PC-9 (cell line): ENCODE measurements at places on chromosomes 13 and 19. TPM values are rescaled to one million over a fixed set of nuclear protein-coding genes. Genes with fewer than 3 reads are reported as not detected.

Gene SUPT5H
- 99.7 and 118 TPM in 2 replicates for total RNA-seq

Gene CYP2S1
- total RNA-seq = 6.8 and 14.9 TPM in 2 replicates

Gene CYP4F8
- not detected in 2 replicates for total RNA-seq

Gene ZNF850
- total RNA-seq = 4.0 and 6.0 TPM in 2 replicates

Gene HNRNPM
- 220 and 239 TPM in 2 replicates for total RNA-seq

Gene WTIP
- 0.50 and 0.63 TPM in 2 replicates for total RNA-seq

Gene SNRNP70
- total RNA-seq = 151 and 199 TPM in 2 replicates

Gene TTYH1
- 1.6 and 2.4 TPM in 2 replicates for total RNA-seq

Gene CD22
- 28.1 and 29.8 TPM in 2 replicates for total RNA-seq

Gene EFNB2
- 13.4 and 17.5 TPM in 2 replicates for total RNA-seq

Gene SPINT2
- total RNA-seq = 1,019 and 1,161 TPM in 2 replicates

Gene SIGLECL1
- not detected in 2 replicates for total RNA-seq

Gene OR10H2
- total RNA-seq = not detected in 2 replicates

Gene RASAL3
- total RNA-seq = not detected in 2 replicates

Gene ZNF611
- 25.5 and 26.2 TPM in 2 replicates for total RNA-seq

Gene EHD2
- 25.6 and 36.6 TPM in 2 replicates for total RNA-seq

Gene COX7A1
- not detected in 2 replicates for total RNA-seq

Gene SLC5A5
- 0.18 TPM in 1 of 2 replicates, not detected in the other for total RNA-seq

Gene TMEM59L
- 0.65 and 2.5 TPM in 2 replicates for total RNA-seq

Gene CEACAM16
- not detected in 2 replicates for total RNA-seq

Gene TMEM86B
- 18.1 and 18.4 TPM in 2 replicates for total RNA-seq

Gene ZNF677
- total RNA-seq = 10.2 and 14.5 TPM in 2 replicates

Gene SIAH3
- not detected in 2 replicates for total RNA-seq

Gene CEACAM20
- not detected in 2 replicates for total RNA-seq
